ENCODE measurements at places on chromosomes 7 and 10. TPM values are rescaled to one million over a fixed set of nuclear protein-coding genes. Genes with fewer than 3 reads are reported as not detected.

Gene WNT16
- total RNA-seq, result not detected

Gene GIMAP7
- total RNA-seq, result 30.9 TPM

Gene C10orf62
- total RNA-seq, result not detected

Gene PALD1
- total RNA-seq, result 38.7 TPM

Gene ACSL5
- 10.6 TPM for total RNA-seq

Gene PALS2
- total RNA-seq, result 29.7 TPM

Gene ICA1
- 45.6 TPM for total RNA-seq

Gene PRPS1L1
- total RNA-seq, result not detected

Gene HNRNPH3
- total RNA-seq, result 34.8 TPM

Gene IL6
- total RNA-seq, result 23.7 TPM

Gene NXPH1
- not detected for total RNA-seq

Gene CLDN4
- under 0.01 TPM for total RNA-seq

All from thoracic aorta endothelial cell (primary cell).